ENCODE measurements at places on chromosomes 3 and 15.
A peak's percentile ranks its signal among the peaks of the same experiment; 100 is the strongest.

GRCh38 chr3:123552095-123552714, 32.6 kb downstream of the HACD2 start:
- DNase-seq, result peak; percentile 29

- DNase-seq, result no peak
Observed at GRCh38 chr3:126121074-126121473, 37.1 kb upstream of the SLC41A3 start.

DNA sequence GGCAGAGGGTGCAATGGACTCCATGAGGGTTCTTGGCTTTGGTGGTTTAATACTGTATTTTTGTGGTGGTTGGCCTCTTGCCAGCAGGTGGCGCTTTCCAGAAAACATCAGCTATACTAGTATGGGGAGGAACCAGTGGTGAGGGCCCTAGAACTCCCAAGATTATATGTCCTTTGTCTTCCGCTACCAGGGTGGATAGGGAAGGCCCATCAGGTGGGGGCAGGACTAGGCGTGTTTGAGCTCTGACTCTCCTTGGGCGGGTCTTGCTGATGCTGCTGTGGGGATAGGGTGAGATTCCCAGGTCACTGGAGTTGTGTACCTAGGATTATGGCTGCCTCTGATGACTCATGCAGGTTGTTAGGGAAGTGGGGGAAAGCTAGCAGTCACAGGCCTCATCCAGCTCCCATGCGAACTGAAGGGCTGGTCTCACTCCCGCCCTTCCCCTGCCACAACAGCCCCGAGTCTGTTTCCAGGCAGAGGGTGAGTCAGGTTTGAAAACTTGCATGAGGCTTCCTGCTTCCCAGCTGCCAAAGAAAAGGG, 357.7 kb downstream of the OTOL1 start:
- DNase-seq, result peak; percentile 57

DNA sequence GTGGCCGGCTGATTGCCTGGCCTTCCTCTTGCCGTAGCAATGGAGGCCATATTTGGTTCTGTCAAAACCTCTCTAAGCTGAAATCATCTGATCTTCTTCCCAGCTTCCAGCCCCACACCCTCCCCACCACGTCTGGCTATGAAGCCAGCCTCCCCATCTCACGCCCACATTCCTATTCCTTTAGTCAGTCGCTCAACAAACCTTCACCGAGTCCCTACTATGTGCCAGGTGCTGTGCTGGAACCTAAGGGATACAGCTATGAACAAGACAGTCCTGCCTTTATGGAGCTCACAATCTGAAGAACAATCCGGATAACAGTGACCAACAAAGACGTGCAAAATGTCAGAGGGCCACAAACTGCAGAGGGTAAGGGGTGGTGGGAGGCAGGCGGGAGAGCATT, 31.9 kb upstream of the SMAD6 start:
- DNase-seq, result no peak

DNA sequence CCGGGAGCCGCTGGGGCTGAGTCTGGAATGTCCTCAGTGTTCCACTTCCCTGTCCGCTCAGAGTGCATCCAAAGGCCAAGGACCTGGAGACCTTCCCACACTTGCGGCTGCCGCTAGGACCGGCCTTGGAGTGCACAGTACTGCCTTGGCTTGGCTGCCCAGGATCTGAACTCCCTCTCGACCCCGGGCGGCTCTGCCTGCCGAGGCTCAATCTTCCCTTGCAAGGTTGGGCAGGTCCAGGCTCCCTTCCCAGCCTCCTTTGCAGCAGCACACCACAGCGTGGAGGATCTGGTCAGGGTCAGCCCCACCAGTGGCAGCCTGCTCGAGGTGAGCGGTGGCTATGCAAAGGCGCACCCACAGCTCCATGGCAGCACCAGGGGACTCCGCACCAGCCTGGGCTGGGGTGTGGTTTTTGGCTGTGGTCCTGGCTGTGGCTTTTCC, 69.2 kb downstream of the PLXNA1 start:
- DNase-seq, result peak; percentile 51

DNA sequence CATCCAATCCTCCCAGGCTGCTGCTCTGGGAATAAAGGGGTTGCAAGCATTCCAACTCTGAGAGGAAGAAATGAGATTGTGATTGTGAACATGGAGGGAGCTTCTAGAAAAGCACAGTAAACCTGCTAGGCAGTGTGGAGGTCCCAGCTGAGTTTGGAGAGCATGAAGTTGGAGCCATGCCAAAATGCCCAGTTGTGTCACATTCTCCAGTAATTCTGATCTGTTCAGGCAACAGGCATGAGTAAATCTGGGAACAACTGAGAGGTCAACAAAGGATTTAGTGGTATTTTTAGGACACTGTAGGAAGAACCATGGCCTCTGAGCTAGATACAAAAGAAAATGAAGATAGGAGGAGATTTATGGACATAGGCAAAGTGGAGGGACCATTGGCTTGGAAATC, 74.7 kb downstream of the CYP19A1 start:
- DNase-seq, result no peak

GRCh38 chr3:49901366-49902339, 2.0 kb downstream of the MST1R start:
- no peak for DNase-seq

- DNase-seq, result peak; percentile 74
Observed at GRCh38 chr3:152524198-152525140, 255.7 kb downstream of the MBNL1 start.

DNA sequence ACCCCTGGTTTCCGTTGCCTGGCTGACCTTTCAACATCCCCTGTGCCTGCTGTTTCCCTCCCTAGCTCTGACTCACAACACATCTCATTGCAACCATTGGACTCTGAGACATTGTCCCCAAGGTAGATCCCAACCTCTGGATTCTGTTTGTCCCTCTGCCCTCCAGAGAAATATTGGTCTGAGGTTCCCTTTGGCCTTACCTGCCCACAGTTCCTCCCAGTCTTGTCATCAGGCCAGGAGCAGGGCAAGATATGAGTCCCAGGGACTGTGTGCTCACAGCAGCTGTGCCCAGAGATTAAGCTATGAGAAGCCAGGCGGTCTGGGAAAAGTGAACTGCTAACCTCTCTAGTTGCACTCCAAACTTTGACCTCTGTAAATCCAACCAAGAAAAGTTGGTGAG, 168.2 kb upstream of the NR2F2 start:
- no peak for DNase-seq

GRCh38 chr3:44915702-44916438, 41.5 kb downstream of the TGM4 start:
- no peak for DNase-seq

- DNase-seq, result no peak
Observed at GRCh38 chr15:61653110-61653509, 407.1 kb downstream of the VPS13C start.

- DNase-seq, result no peak
Observed at GRCh38 chr3:48440590-48440958, 517 bp downstream of the TMA7 start.

DNA sequence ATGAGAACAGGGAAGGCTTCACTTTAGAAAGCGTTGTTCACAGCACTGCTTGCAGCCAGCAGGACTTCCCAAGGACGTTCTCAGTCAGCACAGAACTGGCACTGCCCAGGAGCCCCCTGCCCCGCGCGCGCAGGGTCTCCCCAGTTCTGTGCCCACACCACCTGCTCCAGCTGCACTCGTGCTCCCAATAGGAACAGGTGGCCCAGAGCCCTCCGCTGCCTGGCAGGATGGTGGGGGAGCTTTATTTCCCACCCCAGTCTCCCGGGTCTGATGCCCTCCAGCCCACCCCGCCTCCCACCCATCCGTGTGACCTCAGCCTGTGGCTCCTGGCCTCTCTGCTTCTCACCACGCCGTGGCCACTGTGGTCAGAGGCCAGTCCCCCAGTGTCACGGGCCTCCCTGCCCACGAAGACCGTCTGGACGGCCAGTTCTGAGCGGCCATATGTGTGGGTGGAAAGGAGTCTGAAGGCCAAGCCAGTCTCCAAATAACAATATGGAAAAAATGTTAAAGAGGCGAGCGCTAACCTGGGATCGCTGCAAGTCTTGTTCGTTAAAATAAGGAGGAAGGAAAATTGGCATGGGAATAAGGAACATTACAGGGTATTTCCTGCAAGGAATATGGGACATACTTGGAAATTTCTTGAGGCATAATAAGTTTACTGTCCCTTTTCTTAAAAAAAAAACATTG, 54.6 kb upstream of the PCSK6 start:
- DNase-seq, result no peak

Measured in T47D (cell line).